ENCODE measurements at places on chromosomes 11 and 22.

DNA sequence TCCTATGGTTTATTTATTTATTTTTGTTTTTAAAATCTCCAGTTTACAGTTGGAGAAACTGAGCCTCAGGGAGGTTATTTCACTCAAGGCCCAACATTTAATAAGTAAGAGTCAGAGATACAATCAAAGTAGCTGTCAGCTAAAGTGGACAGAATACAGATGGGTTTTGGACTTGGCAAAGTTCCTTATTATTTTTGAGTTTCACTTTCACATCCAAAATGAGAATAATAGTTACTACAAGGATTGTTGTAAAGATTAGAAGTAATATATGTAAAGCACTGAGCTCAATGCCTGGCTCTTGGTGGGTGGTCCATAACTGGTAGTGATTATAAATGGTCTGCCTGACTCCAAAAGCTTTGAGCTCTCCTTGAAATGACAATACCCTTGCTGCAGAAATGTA lies 87.5 kb upstream of the SESN3 start:
- peaks cover 11% of the 10 kb centered on the region for H3K36me3 ChIP-seq
- DNase-seq = no peak
- H3K27ac ChIP-seq = no peak overlapping the region

GRCh38 chr11:62974848-62975522 lies 9.8 kb downstream of the SLC22A6 start:
- peaks cover 12% of the 10 kb centered on the region for H3K27me3 ChIP-seq
- H3K4me3 ChIP-seq = no peak overlapping the region
- H3K36me3 ChIP-seq = no peaks in the 10 kb centered on the region
- DNase-seq = no peak
- H3K27ac ChIP-seq = no peak overlapping the region

DNA sequence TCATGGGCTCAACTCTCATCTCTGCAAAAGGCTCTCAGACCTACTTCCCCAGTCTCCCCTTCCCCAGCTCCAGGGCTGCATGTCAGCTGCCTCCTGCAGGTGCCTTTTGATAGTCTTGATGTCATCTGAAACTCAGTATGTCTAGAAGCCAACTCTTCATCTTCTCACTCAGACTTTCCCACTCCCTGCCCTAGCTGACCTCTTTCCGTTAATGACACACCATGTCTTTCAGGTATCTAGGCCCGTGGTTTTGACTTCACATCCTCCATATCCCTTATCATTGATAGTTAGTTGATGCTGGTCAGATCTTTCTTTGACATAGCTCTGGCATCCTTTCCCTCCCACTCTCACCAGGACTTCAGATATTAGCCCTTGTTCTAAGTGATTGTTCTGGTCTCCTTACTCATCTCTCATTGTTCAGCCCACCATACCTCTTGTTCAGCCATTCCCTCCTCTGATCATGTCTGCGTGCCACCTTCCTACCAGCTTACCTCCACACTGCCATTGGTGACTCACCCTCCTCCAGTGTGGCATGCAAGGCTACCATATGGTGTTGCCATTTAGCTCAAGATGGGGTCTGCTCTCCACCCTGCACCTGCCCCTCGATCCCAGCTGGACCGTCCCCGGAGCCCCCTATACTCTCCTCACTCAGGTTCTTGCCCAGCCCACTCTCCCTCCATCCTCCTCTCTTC lies 18.4 kb downstream of the TTC12 start:
- H3K27me3 ChIP-seq = no peaks in the 10 kb centered on the region
- H3K4me1 ChIP-seq = no peaks in the 10 kb centered on the region
- no peak for DNase-seq
- peak overlapping the region; percentile 79 for H3K27ac ChIP-seq
- H3K4me3 ChIP-seq = no peak overlapping the region

GRCh38 chr11:84261707-84262106 lies 975.5 kb upstream of the CCDC90B start:
- DNase-seq = no peak
- H3K27me3 ChIP-seq = peaks cover 2% of the 10 kb centered on the region
- no peak overlapping the region for H3K27ac ChIP-seq
- H3K4me1 ChIP-seq = no peaks in the 10 kb centered on the region
- no peak overlapping the region for H3K4me3 ChIP-seq

DNA sequence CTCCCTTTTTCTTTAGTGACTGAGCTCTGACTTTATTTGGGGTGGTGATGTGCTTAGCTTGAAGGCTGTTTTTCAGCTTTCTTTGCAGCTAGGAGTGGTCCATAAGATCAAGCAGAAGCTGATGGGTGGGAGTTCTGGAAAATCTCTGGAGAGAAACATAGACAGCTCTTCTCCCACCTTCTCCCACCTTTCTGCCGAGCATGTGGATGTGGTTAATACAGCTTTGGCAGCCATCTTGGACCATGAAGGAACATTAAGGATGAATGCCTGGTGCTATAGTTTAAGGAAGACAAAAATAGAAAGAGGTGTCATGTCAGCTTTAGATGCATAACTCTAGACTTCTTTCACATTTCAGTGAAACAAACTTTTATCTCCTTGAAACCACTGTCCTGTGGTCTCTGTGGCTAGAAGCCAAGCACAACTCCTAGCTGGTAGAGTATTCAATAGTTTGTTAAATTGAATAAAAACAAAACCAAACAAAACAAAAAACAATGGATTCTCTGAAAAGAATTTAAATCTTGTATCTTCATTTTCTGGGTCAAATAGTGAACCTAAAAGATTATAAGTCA lies 203.6 kb upstream of the SESN3 start:
- no peaks in the 10 kb centered on the region for H3K27me3 ChIP-seq
- H3K4me1 ChIP-seq = peaks cover 11% of the 10 kb centered on the region
- no peak for DNase-seq
- no peak overlapping the region for H3K27ac ChIP-seq
- no peak overlapping the region for H3K4me3 ChIP-seq

- H3K36me3 ChIP-seq = no peaks in the 10 kb centered on the region
- H3K27ac ChIP-seq = no peak overlapping the region
- H3K4me3 ChIP-seq = no peak overlapping the region
- peaks cover 27% of the 10 kb centered on the region for H3K27me3 ChIP-seq
- DNase-seq = no peak
- peaks cover 3% of the 10 kb centered on the region for H3K4me1 ChIP-seq
Observed at GRCh38 chr11:134714021-134714656, 302.1 kb upstream of the B3GAT1 start.

- H3K27me3 ChIP-seq = no peaks in the 10 kb centered on the region
- no peak overlapping the region for H3K4me3 ChIP-seq
- H3K4me1 ChIP-seq = no peaks in the 10 kb centered on the region
Observed at GRCh38 chr11:69620683-69621290, 20.2 kb upstream of the CCND1 start.

Data from neural crest cell (in vitro differentiated cells).